ENCODE measurements at places on chromosomes 1 and 21.

- no peak for DNase-seq
Observed at GRCh38 chr1:225880222-225880588, 2.0 kb downstream of the TMEM63A start.

GRCh38 chr1:46484783-46485490 lies 4.7 kb upstream of the DMBX1 start:
- DNase-seq = no peak

- DNase-seq = no peak
Observed at GRCh38 chr1:5744341-5744740, 247.9 kb downstream of the NPHP4 start.

GRCh38 chr1:59880735-59881134 lies 45.8 kb downstream of the CYP2J2 start:
- no peak for DNase-seq

- no peak for DNase-seq
Observed at GRCh38 chr1:242448910-242449645, 75.4 kb downstream of the PLD5 start.

- DNase-seq = no peak
Observed at GRCh38 chr1:222588135-222588534, 1.6 kb downstream of the TAF1A start.

DNA sequence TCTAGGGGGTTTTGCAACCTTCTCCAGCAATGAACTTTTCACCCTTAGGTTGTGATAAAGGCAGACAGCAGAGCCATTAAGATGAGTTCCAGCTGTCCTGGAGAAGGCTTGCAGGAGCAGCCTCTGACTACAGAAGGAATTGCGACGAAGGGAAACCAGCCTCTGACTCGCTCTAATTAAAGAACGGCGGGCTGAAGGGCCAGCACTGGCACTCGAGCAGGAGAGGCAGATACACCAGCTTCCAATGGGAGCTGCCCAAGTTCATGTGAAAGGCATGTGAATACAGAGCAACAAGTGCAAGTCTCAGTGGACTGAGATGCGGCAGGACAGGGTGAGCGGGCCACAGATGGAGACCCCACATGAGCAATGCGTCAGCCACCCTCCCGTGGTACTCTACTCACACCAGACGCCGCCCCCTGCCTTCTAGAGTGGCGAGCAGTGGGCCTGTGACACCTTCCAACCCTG lies 15.7 kb downstream of the RCC2 start:
- DNase-seq = no peak

GRCh38 chr1:78884685-78885452 lies 121.7 kb downstream of the ADGRL4 start:
- no peak for DNase-seq

DNA sequence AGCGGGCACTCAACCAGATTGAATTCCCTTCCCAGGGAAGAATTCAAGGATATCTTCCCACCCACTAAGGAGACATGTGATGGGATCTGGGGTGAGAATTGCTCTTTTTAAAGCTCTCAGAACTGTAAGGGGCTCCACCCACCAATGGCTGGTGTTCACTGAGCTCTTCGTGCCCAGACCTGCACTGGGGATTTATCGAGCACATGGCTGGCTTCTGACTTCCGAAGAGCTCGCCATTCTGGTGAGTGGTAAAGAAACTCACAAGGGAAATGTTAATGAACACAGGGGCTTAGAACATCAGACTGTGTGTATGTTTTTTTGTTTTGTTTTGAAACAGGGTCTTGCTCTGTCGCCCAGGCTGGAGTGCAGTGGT lies 9.8 kb downstream of the PADI3 start:
- DNase-seq = no peak

- no peak for DNase-seq
Observed at GRCh38 chr1:162349635-162350330, 26.9 kb downstream of the SPATA46 start.

GRCh38 chr1:43044572-43045361 lies 86.1 kb upstream of the SLC2A1 start:
- no peak for DNase-seq

GRCh38 chr1:236269439-236269838 lies 12.3 kb downstream of the ERO1B start:
- DNase-seq = no peak

- DNase-seq = peak; percentile 81
Observed at GRCh38 chr21:42234464-42235241, 15.7 kb downstream of the ABCG1 start.

DNA sequence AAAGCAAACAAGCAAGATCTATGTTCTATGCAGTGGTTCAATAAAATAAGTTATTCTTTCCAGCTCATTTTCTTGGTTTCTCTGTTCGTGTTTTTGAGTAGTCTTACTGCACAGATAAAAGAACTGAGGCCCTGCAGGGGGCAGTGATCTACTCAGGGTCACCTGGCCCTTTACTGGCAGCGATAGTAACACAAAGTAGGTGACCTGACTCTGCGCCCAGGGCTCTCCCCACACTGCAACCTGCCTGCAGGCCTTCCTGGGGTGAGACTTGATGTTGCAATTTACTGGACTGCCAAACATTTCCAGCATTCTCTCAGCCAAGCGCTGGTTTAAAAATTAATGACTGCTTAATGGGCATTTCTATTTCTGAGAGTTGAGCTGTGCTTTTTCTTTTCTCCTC lies 110.3 kb downstream of the HUNK start:
- no peak for DNase-seq

DNA sequence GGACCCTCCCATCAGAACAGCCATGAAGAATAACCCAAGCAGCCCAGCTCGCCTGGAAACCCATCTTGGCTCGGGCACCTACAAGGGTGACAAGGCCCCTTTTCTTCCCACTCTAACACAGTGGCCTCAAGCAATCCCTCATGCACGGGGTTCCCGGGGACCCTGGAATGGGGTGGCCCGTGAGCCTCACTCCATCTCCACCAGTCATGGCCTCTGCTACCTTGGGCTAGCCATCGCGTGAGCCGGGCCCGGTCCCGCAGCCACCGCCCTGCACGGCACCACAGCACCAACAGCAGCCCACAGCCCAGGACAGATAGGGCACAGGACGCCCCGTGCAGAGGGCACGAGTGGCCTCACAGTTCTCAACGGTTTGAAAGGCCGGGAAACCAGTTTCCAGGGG lies 19.0 kb downstream of the WDR4 start:
- DNase-seq = no peak

DNA sequence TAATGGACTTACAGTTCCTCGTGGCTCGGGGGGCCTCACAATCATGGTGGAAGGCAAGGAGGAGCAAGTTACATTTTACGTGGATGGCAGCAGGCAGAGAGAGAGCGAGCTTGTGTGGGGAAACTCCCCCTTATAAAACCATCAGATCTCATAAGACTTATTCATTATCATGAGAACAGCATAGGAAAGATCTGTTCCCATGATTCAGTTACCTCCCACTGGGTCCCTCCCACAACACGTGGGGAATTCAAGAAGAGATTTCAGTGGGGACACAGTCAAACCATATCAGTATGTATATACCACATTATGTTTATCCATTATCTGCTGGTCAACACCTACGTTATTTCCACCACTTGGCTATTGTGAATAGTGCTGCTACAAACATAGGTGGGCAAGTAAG lies 352.3 kb upstream of the B3GALT2 start:
- no peak for DNase-seq

DNA sequence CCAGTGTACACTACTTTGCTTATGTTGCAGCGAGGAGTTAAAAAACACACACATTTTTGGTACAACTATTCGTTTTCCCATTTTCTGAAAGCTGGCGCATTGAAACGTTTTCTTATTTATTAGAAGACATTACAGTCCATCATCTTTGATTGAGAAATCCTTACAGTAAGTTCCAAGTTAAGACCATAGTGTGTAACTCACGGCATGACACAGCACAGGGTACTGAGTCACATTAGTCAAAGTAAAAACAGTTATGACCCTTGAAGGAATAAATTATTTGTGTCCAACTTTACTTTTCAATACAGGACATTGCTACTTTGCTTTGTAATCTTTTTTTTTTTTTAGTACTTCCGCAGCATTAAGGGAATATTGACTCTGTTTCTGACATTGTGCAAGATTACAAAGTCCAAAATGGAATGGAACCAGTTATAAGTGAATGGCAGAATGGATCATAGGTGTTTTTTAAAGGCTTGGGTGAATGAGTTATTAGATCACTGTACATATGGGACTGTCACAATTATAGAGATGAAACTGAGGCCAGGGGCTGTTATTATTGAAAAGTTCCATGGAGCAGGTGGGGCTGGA lies 11.7 kb downstream of the PTGFRN start:
- DNase-seq = no peak

- no peak for DNase-seq
Observed at GRCh38 chr1:72936151-72936740, 653.9 kb upstream of the NEGR1 start.

- no peak for DNase-seq
Observed at GRCh38 chr1:76625886-76626678, 241.2 kb upstream of the ST6GALNAC5 start.

GRCh38 chr1:104574620-104575019 lies 824.9 kb downstream of the AMY1C start:
- DNase-seq = no peak

DNA sequence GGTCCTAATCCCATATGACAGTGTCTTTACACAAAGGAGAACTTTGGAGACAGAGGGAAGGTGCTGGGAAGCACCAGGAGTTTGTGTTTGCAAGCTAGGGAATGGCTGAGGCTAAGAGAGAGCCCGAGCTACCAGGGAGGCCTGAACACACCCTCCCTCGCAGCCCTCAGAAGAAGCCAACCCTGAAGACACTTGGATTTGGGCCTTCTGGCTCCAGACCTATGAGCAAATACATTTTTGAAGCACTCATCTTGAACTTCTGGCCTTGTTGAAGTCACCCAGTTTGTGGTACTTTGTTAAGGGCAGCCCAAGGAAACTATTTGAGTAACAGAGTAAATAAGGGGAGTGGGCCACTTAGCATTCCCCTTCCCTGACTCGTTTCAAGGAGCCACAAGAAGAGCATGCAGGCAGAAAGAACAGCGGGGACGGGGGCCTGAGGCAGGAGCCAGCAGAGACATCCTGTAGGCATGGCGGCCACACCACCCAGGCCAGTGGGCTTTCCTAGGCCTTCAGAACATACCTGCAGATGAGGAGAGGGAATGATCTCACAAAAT lies 13.2 kb upstream of the QSOX1 start:
- DNase-seq = no peak

DNA sequence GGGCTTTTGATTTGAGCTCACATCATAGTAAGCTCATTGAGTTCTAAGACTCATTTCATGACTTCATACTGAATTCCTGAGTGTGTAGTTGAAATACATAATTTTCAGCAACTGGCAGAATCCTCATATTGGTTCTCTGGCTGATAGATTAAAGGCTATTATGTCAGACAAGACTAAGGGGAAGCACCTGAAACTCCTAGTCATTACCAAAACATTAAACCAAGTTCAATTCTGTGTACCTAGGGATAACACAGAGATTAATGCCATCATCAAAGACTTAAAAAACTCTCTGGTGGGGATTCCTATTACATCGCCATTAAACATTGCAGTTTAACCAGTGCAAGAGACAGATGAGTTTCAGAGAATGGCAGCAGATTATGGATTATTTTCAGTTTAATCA lies 339.1 kb downstream of the PTPRC start:
- no peak for DNase-seq

DNA sequence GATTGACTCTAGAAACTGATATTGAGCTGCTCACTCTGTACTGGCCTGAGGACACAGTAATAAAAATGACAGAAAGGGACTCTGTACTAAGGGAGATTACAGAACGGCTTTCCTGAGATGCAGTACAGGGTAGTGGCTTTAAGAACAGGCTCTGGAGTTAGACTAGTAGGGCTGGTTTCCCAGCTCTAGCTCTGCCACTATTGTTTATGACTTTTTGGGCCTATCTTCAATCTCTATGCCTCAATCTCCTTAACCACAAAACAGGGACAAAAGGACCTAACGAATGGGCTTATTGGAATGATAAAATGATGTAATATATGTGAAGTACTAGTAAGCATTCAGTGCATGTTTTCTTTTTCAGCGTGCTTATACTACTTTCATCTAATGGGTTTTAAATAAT lies 1.4 kb downstream of the DEPDC1 start:
- DNase-seq = no peak

DNA sequence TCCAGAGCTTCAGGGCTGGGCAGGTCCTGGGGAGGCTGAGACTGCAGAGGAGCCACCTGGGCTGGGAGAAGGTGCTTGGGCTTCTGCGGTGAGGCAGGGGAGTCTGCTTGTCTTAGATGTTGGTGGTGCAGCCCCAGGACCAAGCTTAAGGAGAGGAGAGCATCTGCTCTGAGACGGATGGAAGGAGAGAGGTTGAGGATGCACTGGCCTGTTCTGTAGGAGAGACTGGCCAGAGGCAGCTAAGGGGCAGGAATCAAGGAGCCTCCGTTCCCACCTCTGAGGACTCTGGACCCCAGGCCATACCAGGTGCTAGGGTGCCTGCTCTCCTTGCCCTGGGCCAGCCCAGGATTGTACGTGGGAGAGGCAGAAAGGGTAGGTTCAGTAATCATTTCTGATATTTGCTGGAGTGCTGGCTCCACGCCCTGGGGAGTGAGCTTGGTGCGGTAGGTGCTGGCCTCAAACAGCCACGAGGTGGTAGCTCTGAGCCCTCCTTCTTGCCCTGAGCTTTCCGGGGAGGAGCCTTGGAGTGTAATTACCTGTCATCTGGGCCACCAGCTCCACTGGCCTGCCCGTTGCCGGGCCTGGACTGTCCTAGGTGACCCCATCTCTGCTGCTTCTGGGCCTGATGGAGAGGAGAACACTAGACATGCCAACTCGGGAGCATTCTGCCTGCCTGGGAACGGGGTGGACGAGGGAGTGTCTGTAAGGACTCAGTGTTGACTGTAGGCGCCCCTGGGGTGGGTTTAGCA lies 9.3 kb downstream of the MYBPH start:
- no peak for DNase-seq

DNA sequence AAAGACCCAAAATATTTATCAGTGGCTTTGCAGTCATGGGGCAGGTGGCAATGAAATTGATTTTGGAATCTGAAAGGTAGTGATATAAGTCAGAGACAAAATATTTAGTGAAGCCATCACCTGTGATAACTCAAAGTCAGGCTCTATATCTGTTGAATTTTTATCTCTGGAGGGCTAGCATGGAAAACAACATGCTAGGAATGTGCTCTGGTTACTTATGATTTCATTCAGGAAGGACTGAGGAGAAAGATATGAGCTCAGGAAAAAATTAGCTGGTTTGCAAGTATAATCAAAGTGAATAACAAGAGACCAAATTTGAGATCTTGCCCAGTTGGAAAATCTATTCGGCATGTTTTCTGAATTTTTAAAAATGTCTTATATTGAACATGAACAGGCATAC lies 364.6 kb upstream of the LRRC7 start:
- no peak for DNase-seq

GRCh38 chr1:162905174-162906158 lies 44.5 kb upstream of the CCDC190 start:
- no peak for DNase-seq

DNA sequence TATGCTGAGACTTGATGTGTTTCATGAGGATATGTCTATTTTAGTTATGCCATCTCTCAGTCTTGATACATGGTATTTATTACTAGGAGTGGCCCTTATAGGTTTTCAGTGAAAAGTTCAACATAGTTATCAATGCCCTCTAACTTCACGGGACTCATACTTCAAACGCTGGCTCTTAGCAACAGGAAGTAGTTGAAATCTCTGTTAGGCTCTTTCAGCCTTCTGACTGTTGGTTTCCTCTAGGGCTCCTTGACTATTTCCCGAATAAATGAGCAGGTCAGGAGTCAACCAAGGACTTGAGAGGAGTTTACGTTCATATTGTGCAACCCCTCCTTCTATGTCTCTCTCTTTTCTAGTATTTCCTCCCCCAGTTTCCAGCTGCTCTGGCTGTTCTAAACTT lies 141.8 kb downstream of the RGS7 start:
- no peak for DNase-seq

- DNase-seq = no peak
Observed at GRCh38 chr1:155052439-155053395, 1.6 kb downstream of the ADAM15 start.

Measured in WTC11 (cell line).